ENCODE measurements at places on chromosomes 7 and 10.

GRCh38 chr7:81260152-81260551, 341.3 kb upstream of the SEMA3C start:
- H3K27ac ChIP-seq = no peak overlapping the region
- no peaks in the 10 kb centered on the region for H3K36me3 ChIP-seq
- H3K4me1 ChIP-seq = no peaks in the 10 kb centered on the region
- no peak overlapping the region for H3K4me3 ChIP-seq
- H3K27me3 ChIP-seq = no peaks in the 10 kb centered on the region

GRCh38 chr7:73567846-73568685, 10.3 kb downstream of the TBL2 start:
- peak overlapping the region; percentile 66 for H3K27ac ChIP-seq
- H3K27me3 ChIP-seq = no peaks in the 10 kb centered on the region
- H3K36me3 ChIP-seq = peaks cover 37% of the 10 kb centered on the region
- H3K4me1 ChIP-seq = peaks cover 39% of the 10 kb centered on the region
- peak; percentile 66 for DNase-seq
- no peak overlapping the region for H3K4me3 ChIP-seq

- H3K4me1 ChIP-seq = peaks cover 57% of the 10 kb centered on the region
- H3K4me3 ChIP-seq = no peak overlapping the region
- H3K36me3 ChIP-seq = peaks cover 91% of the 10 kb centered on the region
- H3K27me3 ChIP-seq = no peaks in the 10 kb centered on the region
Observed at GRCh38 chr10:124675261-124675660, 68.9 kb downstream of the FAM53B start.

DNA sequence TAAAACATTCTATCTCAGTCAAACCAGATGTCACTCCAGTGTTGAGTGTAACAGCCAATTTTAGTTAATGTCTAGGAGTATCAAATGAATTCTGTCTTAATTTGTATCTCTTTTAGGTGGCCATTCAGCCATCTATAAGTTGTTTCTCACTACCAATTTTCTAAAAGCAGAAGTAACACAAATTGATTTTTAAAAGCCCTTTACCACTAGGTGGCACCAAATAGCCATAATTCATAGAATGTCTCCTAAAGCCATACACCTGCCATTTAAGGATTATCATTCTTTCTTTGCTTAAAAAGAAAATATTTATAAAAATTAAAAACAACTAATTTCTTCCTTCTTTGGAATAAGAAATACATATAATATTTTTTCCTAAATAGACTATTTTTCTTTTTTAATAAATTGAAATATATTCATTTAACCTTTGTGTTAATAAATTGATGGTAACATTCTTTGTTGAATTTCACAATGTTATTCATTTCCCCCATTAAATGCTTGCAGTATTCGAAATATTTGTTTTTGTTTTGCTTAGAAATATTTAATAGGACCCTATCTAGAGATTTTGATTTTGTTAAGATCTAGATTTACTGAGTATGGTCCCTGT, 107.8 kb upstream of the PPP1R3A start:
- no peaks in the 10 kb centered on the region for H3K27me3 ChIP-seq
- no peak for DNase-seq
- H3K4me1 ChIP-seq = no peaks in the 10 kb centered on the region
- no peak overlapping the region for H3K27ac ChIP-seq
- H3K4me3 ChIP-seq = no peak overlapping the region
- H3K36me3 ChIP-seq = no peaks in the 10 kb centered on the region

DNA sequence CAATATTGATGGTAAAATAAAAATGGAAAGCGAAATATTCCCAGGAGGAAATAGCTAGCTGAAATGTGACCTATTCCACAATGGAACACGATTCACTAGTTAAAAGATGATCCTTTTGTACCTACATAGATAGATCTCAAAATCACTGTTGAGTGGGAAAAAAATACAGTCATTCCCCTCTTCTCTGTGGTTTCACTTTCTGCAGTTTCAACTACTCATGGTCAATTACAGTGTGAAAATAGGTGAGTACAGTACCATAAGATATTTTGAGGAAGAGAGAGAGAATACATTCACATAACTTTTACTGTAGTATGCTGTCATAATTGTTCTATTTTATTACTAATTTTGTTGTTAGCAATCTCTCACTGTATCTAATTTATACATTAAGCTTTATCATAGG, 56.0 kb upstream of the COL13A1 start:
- peaks cover 43% of the 10 kb centered on the region for H3K27me3 ChIP-seq
- no peak for DNase-seq
- no peaks in the 10 kb centered on the region for H3K36me3 ChIP-seq
- H3K4me1 ChIP-seq = no peaks in the 10 kb centered on the region

GRCh38 chr10:108962172-108962571, 961.1 kb downstream of the XPNPEP1 start:
- DNase-seq = no peak
- H3K27me3 ChIP-seq = no peaks in the 10 kb centered on the region
- H3K27ac ChIP-seq = no peak overlapping the region
- no peaks in the 10 kb centered on the region for H3K4me1 ChIP-seq
- no peaks in the 10 kb centered on the region for H3K36me3 ChIP-seq
- no peak overlapping the region for H3K4me3 ChIP-seq

- no peak overlapping the region for H3K4me3 ChIP-seq
- H3K27ac ChIP-seq = no peak overlapping the region
- no peak for DNase-seq
- no peaks in the 10 kb centered on the region for H3K4me1 ChIP-seq
- H3K27me3 ChIP-seq = peaks cover 14% of the 10 kb centered on the region
Observed at GRCh38 chr10:99279626-99280111, 44.0 kb upstream of the HPSE2 start.

DNA sequence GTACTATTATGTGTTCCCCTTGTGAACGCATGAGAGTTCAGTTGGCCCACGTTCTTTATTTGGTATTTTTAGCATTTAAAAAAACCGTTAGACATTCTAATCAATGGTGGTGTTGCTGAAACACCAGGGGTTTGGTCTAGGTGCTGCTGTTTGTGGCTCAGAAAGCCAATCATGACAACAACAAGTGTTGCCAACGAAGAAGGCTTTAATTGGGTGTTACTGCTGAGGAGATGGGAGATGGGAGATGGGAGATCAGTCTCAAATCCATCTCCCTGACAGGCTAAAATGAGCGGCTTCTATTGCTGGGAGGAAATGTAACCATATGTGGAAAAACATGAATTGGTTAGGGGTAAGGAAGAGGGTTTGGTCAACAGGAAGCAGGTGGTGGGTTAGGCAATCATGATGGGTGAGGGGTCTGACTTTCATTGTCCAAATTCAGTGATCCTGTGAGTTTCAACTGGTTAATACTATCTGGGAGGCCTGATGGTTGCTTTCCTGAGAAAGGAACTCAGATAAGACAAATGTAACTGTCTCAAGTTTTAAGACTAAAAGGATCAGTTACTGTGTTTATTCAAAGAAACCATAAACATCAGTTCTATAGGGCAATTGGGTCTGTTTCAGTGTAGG, 4.6 kb upstream of the ZNF425 start:
- H3K36me3 ChIP-seq = peaks cover 55% of the 10 kb centered on the region
- DNase-seq = no peak
- no peaks in the 10 kb centered on the region for H3K27me3 ChIP-seq
- peaks cover 10% of the 10 kb centered on the region for H3K4me1 ChIP-seq
- H3K4me3 ChIP-seq = no peak overlapping the region

DNA sequence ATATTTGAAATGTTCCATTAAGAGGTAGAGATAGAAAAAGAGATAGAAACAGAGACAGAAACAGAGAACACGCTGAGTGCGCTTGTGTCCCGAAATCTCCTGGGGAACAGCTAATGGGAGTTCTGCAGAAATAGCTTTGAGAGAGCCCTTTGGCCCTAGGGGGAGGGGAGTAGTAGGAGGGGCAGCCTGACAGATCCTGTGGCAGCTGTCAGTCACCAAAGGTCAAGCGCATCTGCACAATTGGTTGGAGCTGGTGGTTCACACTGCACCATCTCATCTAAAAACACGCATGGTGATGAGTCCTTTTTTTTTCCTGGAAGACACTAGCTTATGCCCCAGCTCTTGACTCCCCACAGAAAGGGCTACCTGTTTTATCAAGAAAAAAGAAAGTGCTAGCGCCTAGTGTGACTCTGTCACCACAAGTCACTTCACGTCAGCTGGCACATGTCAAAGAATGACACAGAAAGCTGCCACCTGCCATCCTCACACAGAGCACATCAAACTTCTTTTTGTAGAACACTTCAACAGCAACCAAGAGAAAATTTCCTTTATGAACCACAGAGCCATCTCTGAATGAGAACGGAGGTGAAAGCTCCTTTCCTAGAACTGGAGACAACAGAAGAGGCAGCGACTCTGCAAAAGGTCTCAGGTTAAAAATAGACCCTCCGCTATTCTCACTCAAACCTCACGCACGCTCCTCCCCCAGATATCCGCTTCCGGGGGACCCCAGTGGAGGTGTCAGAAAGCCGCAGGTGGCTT, 125.7 kb downstream of the GFRA1 start:
- H3K36me3 ChIP-seq = no peaks in the 10 kb centered on the region
- H3K4me3 ChIP-seq = no peak overlapping the region
- H3K4me1 ChIP-seq = no peaks in the 10 kb centered on the region
- H3K27ac ChIP-seq = no peak overlapping the region

Measured in DND-41 (cell line).